Activated CD4-positive, alpha-beta T cell treated with anti-CD3 and anti-CD28 coated beads for 48 hours (primary cell): ENCODE measurements at places on chromosomes 12 and 14.

- DNase-seq = no peak
Observed at GRCh38 chr14:96538990-96539317, 36.8 kb downstream of the PAPOLA start.

GRCh38 chr14:26190646-26191045 is 407.2 kb downstream of the NOVA1 start:
- no peak for DNase-seq

GRCh38 chr12:12133785-12134184 is 63.0 kb downstream of the BCL2L14 start:
- DNase-seq = no peak

DNA sequence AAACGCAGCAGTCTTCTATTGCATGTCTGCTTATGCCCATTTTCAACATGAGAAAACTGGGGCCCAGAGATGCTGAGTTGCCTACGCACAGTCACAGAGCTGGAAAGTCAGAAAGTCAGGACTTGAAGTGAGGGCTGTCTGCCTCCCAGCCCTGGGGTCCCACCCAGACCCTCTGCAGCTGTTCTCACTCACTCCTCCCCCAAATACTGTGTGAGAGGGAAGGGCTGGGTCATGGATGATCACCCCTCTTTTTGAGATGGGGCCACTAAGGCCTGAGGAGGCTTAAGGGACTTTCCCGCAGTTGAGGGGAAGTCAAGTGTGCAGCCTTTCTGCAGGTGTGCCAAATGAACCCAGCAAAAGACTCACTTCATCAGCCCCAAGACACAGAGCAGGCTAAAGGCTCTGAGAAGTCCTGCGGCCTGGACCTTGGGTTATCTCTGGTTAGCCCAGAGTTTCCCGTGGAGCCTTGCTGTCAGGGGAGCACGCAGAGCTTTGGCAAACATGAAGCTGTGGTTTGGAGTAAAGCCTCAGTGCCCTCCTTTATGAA is 18.7 kb downstream of the DTX1 start:
- no peak for DNase-seq

DNA sequence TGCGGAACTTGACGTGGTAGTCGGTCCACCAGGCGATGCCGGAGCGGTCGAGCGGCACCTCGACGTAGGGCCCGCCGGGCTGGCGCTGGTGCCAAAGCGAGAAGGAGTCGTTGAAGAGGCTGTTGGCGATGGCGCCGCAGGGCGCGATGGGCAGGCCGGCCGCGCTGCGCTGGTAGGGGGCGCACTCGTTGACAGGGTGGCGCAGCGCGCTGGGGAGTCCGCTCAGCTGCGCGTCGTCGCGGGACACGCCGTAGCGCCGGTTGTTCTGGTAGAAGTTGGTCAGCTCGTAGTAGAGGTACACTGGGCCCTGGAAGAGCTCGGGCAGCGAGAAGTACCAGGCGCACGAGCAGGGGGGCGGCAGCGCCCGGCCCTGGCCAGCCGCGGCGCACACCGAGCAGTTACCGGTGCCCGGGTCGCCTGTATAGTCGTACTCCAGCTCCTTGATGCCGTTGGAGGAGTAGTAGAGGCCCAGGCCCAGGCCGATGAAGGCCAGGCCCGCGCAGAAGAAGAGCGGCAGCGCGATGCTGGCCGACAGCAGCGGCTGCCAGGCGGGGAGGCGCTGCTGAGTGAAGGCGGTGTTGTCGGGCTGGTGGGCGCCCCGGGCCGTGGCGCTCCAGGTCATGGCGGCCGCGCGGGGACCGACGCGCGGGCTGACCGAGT is 482 bp downstream of the TMEM30B start:
- peak; percentile 82 for DNase-seq

DNA sequence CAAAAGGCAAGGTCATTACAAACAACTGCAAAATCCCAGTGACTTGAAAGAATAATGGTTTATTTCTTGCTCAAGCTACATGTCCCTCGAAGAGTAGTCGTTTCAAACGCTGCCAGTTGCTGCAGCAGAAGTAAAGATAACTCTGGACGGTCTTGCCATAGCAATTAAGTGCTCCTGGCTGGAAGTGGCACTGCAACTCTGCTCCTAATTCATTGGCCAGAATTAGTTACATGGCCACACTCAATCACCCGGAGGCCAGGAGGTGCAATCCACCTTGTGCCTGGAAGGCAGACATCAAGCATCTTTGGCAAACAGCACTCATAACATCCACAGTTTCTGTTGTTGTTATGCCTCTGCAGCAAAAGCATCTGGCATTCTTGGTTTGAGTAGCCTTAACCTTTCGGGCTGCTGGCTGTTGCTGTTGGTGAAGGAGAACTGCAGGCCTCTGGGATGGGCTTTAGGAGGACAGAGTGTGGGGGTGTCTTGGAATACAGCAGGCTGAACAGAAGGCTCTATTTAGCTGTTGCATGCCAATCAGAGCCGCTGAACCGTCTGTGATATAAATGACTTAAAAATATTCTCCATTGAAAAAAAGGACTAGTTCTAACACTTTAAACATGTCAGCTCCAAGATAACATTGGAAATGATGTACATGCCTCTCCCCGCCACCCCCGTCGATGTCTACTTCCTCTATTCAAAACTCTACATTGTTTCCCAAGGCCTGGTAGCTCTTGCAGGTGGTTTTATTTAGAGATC is 123.5 kb upstream of the DYRK2 start:
- no peak for DNase-seq

- no peak for DNase-seq
Observed at GRCh38 chr12:13959131-13959723, 22.2 kb downstream of the GRIN2B start.

DNA sequence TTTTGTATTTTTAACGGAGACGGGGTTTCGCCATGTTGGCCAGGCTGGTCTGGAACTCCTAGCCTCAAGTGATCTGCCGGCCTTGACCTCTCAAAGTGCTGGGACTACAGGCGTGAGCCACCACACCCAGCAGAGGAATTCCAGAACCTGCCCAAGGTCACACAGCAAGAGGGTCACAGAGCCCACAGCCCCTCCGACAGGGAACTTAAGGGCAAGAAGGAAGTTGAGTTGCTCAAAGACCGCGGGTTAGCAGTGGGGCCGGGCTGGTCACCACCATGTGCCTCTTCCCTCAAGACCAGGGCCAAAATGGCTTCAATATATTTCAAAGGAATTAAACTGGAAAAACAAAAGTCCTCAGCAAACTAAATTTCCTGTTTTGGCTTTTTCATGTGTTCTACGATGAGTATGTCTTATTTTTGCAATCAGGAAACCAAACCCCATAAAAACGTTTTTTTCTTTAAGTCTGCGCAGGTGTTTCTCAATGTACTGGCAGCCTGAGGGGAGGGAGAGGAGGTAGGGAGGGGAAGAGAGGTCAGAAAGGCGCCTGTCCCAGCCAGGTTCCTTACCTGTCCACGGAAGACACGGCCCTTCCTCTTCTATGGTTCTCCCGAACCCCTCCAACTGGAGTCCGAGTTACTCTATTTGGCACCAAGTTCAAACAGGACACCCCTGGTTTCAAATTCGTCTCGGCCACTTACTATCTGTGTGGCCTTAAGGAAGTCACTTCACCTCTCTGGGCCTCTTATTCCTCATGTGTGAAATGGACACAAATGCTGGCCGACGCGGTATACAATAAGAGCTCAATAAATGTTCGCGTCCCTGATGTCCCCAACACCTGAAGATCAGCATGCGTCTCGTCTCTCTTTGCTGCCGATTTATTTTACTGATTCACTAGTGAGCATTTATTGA is 778 bp downstream of the SLC8B1 start:
- DNase-seq = no peak

DNA sequence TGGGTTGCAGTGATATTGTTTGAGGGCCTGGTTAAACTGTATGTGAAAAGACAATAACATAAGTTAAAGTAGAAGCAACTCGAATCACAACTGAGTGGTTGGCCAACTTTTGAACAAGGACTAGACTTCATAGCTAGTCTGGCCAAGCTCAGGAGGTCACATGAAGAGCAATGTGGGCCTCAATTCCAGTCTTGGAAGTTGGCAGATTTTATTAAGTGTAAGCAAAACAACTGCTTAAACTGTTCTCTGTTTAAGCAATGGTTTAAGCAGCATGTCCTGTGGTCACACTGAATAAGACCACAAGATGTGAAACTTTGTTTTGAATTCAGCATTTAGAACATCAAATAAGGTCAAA is 100.4 kb downstream of the TMTC3 start:
- DNase-seq = peak; percentile 9

GRCh38 chr12:1528791-1529190 is 65.6 kb downstream of the FBXL14 start:
- DNase-seq = no peak

DNA sequence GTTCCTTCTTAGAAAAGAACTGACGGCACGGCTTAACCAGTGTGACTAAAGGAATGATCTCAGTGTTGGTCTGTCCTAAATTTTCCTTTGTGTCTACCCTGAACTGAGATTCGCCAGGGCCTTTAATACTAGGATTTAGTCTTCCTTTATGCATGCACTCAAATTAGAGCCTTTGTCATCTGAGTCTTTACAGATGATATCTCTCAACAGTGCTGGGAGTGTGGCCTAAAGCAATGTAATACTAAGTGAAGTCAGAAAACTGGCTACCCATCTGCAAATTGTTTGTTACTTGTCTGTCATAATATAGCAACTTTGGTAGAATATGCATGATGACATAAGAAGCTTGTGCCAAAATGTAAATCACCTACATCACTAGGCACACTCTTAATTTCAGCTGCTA is 95.4 kb downstream of the PTPRO start:
- DNase-seq = no peak

- DNase-seq = no peak
Observed at GRCh38 chr14:68020999-68021663, 201.6 kb downstream of the RAD51B start.

- no peak for DNase-seq
Observed at GRCh38 chr12:5789469-5789968, 155.5 kb downstream of the ANO2 start.

GRCh38 chr14:78278464-78279250 is 108.5 kb downstream of the NRXN3 start:
- DNase-seq = no peak

GRCh38 chr12:120925740-120926563 is 21.8 kb upstream of the SPPL3 start:
- DNase-seq = no peak

GRCh38 chr12:96190413-96191108 is 3.6 kb upstream of the ELK3 start:
- no peak for DNase-seq

GRCh38 chr14:103736546-103737431 is 21.2 kb downstream of the ZFYVE21 start:
- no peak for DNase-seq

- DNase-seq = no peak
Observed at GRCh38 chr14:44162197-44162596, 344.9 kb downstream of the FSCB start.

- no peak for DNase-seq
Observed at GRCh38 chr14:21093769-21094681, 4.4 kb downstream of the ZNF219 start.

GRCh38 chr14:104585966-104586697 is 6.6 kb downstream of the C14orf180 start:
- no peak for DNase-seq

DNA sequence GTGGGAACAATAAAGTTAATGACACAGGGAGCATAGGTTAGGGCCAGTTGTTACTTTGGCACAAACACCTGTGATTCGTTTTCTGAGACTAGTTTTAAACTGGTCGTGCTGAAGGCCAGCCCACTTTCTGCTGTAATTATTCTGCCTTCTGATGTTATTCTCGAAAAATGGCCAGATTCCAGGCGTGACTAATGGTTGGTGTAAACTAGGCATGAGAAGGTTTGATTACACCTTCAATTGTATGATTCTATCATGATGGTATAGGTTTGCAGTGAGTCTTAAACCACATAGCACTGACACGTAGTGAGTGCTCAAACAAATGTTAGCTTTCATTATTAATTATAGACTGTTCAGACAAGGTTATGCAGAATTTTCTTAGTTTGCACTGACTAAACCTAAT is 39.0 kb downstream of the CKB start:
- no peak for DNase-seq

DNA sequence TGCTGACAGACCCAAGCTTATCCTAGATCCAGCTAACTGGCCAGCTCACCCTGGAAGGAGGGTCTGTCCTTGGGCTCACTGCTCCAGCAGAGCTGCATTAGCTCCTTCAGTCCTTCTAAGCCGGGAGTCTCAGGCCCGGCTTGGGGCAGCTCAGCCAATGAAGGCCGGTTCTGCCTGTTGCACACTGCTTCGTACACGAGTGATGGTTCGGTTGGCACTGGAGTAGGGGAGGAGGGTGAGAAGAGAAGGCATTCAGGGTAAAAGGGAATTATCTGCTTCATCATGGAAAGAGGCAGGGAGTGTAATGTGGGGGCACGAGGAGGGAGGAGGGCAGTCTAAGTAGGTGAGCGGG is 2.0 kb downstream of the RIPK3 start:
- no peak for DNase-seq

DNA sequence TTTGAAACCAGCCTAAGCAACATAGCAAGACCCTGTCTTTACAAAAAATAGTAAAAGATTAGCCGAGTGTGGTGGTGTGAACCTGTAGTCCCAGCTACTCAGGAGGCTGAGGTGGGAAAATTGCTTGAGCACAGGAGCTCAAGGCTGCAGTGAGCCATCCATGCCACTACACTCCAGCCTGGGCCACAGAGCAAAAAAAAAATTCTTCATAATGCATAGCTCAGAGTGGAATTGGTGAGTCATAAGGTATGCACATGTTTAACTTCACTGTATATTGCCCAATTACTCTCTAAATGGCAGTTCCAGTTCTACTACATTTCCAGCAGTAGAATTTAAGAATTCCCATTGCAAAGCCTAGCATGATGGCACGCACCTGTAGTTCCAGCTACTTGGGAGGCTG is 26.8 kb upstream of the CLIP1 start:
- DNase-seq = peak; percentile 39

DNA sequence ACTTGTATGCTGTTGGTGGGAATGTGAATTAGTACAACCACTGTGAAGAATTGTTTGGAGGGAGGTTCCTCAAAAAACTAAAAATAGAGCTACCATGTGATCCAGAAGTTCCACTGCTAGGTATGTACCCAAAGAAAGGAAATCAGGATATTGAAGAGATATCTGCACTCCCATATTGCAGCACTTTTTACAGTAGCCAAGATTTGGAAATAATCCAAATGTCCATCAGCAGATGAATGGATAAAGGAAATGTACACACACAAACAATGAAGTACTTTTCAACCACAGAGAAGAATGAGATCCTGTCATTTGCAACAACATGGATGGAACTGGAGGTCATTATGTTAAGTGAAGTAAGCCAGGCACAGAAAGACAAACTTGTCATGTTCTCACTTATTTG is 25.9 kb downstream of the TIGAR start:
- no peak for DNase-seq

DNA sequence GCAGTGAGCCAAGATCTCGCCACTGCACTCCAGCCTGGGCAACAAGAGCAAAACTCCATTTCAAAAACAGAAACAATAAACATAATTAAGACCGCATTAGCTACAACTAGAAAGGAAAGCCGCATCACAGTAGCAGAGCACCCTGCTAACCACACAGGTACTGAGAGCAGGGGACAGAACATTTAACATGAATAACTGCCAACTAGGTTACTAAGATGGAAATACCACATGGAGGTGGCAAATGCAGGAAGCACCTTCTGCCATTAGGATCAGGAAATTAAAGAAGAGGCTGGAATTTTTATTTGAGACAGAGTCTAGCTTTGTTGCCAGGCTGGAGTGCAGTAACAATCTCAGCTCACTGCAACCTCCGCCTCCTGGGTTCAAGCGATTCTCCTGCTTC is 41.9 kb downstream of the CDC42BPB start:
- no peak for DNase-seq
